ENCODE measurements at places on chromosomes 7 and 10.
A peak's percentile ranks its signal among the peaks of the same experiment; 100 is the strongest.

DNA sequence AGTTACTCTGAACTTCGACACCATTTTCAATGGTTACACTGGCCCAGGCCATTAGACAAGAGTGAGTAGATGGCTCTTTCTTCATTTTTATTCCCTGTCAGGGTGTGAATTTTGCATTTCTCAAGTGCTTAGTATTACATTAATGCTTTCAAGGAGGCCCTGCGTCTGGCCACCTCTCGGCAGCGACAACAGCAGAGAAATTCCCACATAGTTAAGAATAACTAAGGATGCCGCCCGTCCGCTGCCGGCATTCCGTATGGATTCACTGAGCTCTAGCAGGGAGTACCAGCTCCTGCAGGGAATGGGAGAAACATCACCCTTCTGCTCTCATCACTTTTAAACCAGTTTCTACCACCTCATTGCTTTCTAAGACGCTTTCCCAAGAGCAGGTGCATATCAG lies 153.6 kb downstream of the TCERG1L start:
- no peak for DNase-seq

GRCh38 chr7:70082099-70082611 lies 483.9 kb downstream of the AUTS2 start:
- no peak for DNase-seq

DNA sequence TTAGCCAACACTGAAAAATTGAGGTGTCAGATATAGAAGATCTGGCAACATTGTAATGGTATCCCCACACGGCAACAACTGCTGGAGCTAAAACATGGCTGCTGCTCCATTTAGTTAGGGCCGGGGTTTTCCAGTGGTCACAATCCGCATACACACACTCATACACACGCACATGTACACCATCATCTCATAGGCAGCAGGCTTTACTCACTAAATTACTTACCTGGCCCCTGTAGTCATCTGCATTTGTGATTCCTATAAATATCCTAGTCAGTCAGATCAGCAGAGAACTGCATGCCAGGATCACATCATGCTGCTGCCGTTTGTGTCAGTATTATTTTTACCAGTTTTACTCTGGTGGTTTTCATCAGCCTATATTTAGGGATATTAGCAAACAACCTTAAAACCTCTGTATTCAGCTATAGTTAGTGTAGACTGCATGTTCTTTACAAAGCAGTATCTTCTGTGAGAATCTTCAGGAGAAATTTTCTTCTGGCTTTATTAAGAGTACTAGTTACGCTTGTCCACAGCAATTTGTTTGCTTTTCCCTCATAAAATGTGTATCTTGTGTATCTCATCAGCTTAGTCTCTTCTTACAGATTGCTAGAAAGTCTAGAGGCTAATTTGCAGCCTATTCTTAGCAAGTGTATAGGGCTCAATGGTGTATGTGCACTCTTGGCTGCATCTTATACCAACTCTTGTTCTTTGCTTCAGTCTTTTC lies 38.3 kb upstream of the PTPN12 start:
- DNase-seq = no peak

GRCh38 chr7:105775580-105775979 lies 100.8 kb downstream of the ATXN7L1 start:
- DNase-seq = no peak

DNA sequence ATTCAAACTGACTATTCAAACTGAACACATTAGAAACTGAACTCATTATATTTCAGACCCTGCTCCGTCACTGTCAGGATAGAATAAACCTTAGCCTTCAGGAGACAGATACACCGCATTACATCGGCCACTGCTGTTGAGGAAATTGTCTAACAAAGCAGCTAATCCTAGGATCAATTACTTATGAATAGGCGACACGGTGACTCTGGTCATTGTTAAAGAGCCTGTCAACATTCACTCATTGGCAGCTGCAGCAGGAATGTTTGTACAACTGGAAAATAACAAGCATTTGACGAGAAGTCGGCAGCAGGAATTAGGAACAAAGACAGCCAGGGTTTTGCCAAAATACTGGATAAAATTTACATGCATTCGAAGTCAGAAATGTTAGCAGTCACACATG lies 112.0 kb upstream of the MKX start:
- DNase-seq = no peak

GRCh38 chr7:141053626-141054025 lies 20.2 kb upstream of the TMEM178B start:
- DNase-seq = no peak

DNA sequence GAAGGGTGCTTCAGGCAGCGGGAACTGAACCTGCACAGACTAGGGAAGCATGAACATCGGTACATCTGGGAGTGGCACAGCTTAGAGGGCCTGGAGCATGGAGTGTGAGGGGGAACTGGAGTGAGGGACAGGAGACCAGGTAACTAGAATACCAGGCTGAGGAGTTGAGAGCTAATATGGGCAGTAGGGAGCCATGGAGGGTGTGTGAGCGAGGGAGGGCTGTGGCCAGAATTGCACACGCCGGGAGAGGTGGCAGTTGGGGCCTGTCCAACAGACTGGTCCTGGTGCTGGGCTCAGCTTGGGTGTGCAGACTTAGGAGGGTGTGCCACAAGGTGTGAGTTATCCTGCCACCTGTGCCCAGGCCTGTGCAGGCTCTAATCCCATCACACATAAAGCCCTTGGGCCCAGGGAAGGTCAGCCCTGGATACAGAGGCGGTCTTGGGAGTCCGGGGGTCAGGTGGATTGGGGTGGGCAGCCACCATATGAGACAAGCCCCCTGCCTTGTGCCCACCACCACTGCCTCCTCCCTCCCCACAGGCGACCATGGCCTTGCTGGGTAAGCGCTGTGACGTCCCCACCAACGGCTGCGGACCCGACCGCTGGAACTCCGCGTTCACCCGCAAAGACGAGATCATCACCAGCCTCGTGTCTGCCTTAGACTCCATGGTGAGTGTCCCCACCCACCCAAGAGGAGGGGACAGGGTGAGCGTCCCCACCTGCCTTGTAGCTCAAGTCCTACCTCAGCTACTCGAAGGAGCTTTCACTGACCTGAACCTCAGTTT lies 54.0 kb downstream of the GTF2IRD1 start:
- no peak for DNase-seq

DNA sequence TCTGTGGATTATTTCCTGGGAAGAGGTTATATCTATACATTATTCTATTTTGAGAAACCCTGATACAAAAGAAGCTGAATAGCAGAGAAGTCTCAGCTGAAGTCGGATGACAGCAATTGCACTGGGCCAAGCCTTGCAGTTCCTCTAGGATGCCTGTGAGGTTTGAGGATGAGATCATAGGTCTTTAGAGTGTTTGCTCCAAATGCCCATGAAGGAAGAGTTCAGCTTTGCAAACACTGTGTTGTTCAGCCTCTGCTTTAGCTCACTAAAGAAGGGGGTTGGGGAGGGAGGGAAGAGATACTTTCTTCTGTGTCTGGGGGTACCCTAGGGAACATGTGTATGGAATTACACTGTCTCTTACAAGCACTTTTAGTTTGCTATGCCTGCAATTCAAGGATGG lies 282.5 kb upstream of the NRP1 start:
- no peak for DNase-seq

GRCh38 chr7:79272066-79272669 lies 181.3 kb downstream of the MAGI2 start:
- no peak for DNase-seq

DNA sequence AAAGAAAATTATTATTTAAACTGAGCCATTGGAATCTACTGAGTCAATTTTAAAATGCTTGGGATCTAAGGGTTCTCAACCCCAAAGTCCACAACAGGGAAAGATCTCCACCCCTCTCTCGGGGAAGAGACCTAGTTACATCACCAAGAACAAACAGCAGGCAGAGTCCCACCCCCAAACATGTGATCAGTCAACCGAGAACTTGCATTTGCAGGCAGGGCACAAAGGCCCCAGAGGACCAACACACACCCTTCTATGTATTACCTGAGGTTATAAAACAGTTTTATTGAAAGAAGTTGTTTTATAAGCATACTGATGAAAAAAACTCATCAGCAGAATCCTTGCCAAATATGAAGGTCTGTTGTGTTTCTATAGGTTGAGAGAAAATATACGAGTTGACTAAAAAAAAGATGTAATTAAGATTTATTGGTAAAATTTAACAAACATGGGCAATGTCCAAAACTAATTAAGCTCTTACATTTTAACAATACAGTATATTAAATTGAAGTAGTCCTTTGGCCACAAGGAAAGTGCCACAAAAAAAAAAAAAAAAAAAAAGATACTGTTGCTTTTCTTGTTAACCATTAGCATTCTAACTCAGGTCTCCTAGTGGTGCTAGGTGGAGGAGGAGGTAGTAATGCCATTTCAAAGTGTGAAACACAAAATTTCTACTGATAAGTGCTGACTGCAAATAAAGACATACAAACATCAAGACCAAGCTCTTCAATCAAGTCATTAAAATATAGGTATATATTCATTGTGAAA lies 975 bp upstream of the USP54 start:
- peak; percentile 12 for DNase-seq

- no peak for DNase-seq
Observed at GRCh38 chr7:78770422-78771410, 682.8 kb downstream of the MAGI2 start.

- no peak for DNase-seq
Observed at GRCh38 chr10:50325449-50326171, 74.3 kb upstream of the ASAH2 start.

DNA sequence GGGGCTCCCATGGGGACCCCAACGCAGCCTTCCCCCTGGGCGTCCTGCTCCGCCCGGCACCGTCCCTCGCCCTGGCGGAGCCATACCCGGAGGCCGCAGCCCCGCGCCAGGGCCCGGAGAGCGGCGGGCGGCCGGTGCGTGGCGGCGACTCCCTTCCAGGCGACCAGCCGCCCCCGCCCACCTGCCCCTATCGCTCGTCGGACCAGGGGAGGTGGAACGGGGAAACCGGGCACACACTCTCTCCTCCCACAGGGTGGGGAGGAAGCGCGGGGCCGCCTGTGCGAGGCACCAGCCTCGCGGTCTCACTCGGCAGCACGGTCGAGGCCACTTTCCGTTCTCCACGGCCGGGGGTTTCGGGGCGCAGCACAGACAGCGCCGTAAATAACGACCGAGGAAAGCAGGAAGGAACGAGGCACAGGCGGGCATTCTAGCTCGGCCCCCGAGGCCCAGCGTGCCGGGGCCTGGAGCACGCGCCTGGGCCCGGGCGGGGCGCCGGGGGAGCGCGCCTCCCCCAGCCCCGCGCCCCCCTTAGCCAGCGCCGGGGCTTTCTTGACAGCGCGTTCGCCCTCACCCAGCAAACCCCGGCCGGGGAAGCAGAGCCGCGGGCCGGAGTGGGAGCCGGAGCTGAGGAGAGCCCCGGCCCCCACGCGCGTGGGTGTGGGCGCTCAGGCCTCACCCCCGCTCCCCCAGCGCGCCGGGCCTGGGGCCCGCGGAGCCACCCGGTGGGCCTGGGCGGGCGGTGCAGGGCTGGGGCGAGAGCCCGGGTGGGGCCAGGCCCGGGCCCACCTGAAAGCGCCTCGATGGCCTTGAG lies 936 bp downstream of the IGF2BP3 start:
- peak; percentile 33 for DNase-seq

- no peak for DNase-seq
Observed at GRCh38 chr7:2488272-2488645, 12.1 kb upstream of the GRIFIN start.

DNA sequence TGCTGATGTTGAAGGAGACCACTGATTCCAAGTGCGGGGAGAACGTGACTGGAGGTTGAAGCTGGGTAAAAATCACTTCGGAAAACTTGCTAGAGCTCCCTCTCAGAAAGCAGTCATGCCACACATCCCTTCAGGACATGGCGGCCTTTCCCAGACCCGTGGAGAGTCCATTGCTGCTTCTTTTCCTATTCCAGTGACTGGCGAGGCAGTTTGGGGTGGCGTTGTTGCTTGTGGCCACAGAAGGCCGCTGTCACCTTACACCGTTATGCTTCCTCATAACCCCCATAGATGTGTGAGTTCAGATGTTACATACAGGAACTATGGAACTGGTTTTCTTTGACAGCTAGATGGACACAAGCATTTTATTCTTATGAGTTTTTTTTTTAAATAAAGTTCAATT lies 235.6 kb upstream of the POM121L12 start:
- no peak for DNase-seq

DNA sequence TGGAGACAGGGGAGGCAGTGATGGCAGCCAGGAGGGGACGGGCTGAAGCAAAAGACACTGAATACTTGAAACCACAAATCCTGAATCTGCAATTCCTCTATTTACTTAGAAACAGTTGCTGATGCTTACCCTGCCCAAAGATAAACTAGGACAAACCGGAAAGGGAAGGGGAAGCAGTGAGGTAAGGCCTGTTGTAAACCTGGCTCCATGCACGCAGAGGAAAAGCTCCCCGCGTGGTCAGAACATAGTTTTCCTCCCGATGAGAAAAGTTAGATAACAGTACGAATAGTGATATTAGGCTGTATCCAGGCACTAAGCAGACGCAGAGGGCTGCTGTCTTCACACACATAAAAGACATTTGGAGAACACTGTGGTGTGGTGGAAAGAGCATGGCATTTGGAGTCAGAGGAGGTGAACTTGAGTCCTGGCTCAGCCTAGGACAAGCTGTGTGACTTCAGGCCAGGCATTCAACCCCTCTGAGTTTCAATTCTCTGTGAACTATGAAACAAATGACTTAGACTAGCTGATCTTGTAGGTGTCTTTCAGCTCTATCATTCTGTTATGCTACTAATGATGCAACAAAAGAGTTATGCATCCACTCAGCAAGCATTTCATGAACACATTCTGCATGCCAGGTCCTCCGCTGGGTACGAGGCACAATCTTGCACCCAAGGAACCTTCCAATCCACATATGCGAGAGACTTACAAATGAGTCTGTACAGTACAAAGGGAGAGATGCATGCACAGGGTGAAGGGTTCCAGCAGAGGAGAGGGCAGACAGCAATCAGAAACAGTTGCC lies 80.9 kb downstream of the SORBS1 start:
- no peak for DNase-seq

DNA sequence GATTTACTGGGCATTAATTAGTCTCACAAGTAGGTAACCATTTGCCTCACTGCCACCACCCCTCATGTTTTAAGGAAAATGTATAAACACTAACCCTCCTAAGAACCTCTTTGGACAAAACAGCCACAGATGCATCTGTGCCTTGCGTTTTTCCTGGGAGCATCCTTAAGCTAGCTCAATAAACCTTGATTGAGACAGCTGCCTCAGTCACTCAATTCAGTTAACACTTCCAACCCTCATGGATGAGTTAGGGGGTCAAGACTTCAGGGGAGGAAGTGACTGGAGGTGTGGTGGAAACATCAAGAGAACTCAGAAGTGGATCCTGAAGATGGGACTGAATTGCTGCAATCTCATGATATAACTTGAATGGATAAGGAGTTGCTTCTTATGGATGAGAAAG lies 31.5 kb downstream of the CUL2 start:
- DNase-seq = no peak

DNA sequence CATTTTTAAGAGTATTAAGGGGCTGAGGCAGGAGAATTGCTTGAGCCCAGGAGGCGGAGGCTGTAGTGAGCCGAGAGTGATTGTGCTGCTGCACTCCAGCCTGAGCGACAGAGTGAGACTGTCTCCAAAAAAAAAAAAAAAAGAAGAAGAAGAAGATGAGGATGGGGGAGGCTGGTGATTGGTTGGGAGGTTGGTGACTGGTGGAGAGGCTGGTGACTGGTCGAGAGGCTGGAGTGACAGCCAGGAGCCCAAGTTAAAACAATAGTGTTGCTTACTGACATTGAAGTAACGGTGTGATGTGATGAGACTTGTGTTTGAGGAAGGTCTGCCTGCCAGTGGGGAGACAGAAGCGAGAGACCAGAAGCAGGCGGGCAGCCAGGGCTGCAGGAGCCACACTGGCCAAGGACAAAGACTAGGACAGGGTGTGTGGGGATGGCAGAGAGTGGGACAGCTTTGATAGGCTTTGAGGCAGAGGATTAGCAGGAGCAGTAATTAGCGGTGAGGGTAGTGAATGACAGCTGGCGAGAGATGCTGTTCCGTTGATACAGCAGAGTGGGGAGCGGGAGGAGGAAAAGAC lies 4.9 kb downstream of the SRRT start:
- DNase-seq = no peak
